ENCODE measurements at places on chromosomes 4 and X. TPM values are rescaled to one million over a fixed set of nuclear protein-coding genes. Genes with fewer than 3 reads are reported as not detected.

GRCh38 chr4:78796526-78796925 is 20.4 kb downstream of the BMP2K start:
- no peak for ATAC-seq

DNA sequence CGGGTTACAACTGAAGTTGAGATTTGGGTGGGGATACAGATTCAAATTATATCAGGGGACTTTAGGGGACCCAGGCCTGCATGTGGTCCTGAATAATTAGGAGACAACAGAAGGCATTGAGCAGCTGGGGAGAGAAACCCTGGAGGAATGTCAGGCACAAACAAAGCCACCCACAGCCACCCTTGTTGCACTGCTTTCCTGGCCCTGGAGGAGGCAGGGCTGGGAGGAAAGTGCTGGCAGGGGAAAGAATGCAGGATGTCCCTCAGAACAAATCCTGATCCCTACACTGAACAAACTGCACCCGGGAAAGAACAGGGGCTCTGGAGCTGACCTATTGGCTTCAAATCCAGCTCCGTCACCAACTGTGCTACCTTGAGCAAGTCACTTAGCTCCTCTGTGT is 214.1 kb upstream of the ATP6AP2 start:
- ATAC-seq, result no peak

- ATAC-seq, result no peak
These were observed 315.2 kb downstream of the PCDH10 start for GRCh38 chr4:133464311-133464710.

DNA sequence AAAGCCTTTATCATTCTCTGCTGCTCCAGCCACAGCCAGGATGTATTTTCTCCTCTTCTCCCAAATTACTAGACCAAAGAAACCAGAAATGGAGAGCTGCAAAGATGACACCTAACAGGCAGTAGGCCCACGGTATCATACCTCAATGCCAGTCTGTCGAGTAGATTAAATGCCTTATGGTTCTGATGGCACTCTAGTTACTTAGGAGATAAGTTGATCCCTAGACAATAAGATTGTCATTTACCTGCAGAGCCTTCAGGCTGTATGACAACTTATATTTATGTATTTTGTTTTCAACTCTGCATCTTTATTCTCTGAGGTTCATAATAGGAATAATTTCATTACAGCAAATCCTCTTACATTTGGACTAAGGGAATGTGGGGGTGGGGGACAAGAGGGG is 262.1 kb downstream of the LDB2 start:
- no peak for ATAC-seq

- ATAC-seq, result no peak
These were observed 122.4 kb upstream of the ACSL4 start for GRCh38 chrX:109855501-109855900.

- no peak for ATAC-seq
These were observed 92.9 kb downstream of the ATP10D start for GRCh38 chr4:47577779-47578553.

DNA sequence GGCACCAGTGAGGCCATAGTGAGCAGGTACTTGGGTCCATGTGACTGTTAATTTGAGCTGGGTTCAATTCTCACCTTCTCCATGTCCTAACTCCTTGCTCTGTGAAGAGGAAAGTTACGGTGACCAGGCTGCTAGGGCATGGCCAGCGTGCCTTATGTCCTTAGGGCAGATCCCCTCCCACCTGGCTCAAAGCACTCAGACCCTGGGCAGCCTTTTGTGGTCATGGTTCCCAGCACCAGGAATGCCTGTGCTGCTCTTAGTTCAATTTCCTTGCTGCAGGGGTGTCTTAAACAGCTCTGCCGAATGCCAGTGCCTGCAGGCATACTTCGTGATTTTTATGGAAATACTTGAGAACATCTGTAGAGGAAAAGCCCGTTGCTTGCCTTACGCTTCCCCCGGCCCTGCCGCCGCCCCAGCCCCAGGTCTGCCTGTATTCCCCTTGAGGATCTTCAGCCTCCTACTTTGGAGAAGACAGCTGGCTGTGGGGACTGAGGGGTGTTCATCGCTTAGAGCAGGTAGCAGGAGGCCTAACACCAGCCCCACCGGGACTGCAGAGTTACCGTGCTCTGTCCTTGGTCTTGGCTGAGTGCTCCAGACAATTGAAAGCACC is 3.1 kb upstream of the CDK16 start:
- no peak for ATAC-seq

DNA sequence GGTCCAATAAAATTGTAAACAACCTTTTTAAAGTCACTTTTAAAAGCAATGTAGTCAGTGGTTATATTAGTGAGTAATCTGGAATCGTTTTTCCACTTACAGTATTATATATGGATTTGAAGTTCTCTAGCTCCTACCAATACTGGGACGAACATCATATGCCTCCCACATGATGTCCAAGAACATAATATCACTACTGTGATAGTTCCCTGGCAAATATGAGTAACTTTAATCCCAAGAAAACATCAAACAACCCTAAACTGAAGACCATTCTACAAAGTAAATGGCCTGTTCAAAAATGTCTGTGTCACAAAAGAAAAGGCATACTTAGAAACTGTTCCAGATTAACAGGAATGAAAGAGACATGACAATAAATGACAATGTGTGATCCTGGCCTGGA is 53.6 kb upstream of the FGFBP2 start:
- no peak for ATAC-seq

DNA sequence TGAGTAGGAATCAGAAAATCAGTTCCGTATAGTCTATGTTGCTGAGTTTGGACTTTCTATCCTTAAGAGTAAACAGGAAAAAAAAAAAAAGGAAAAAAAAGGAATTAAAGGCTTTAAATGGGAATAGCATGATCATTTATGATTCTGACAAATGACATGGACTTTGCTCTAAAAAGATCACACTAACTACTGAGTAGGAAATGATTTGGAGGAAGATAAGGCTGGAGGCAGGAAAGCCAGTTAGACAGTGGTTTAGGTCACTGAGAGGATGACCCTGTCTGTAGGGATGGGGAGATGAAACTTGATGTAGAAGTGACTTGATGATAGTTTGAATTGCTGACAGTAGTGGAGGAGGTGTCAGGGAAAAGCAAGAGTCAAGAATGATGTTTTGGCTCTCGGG is 9.2 kb upstream of the JADE1 start:
- no peak for ATAC-seq

DNA sequence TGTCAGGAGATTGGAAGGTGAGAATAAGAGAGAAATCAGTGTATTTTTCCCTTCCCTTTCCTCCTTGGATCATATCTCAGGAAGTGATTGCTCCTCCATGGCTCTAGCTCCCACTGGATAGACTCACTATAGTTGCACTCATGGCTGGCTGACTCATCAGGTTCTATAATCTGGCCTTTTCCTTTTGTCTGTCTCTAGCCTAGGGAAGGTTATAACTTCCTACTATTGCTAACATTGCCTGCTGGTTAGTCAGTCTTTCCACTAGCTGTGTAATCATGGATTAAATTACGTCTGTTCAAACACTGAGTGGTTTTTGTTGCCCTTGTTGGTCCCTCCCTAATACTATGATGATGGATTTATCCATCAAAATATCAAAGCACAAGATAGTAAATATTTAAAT is 195.5 kb upstream of the VEGFC start:
- ATAC-seq, result no peak

- ATAC-seq, result peak; percentile 18
These were observed 23.9 kb upstream of the MSN start for GRCh38 chrX:65643531-65644052.

- no peak for ATAC-seq
These were observed 94.6 kb upstream of the GALNT7 start for GRCh38 chr4:173073939-173074500.

- ATAC-seq, result no peak
These were observed 10.6 kb upstream of the KDM5C start for GRCh38 chrX:53235566-53235965.

DNA sequence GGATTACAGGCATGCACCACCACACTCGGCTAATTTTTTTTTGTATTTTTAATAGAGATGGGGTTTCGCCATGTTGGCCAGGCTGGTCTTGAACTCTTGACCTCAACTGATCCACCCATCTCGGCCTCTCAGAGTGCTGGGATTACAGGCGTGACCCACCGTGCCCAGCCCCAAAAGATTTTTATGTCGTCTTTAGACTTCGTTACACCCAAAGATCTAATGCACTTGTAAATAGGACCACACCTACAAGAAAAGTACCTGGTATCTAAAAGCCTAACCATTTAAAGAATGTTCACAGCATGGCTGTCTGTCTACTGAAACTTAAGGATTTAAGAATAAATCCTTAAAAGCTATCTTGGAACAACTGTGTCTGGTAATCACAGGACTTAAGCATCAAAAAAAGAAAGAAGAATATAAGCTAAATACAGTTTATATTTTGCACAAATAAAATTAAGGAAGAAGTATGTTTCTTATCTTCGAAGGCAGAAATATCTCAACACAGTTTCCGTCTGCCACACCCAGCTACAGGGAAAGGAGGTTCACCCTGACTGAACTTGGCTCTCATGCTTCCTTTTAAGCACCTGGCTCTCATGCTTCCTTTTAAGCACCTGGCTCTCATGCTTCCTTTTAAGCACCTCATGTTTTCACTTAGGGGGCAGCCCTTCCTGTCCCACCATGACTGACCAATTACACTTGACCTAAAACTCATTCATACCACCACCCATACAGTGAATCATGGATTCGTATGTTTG is 92.0 kb upstream of the STS start:
- no peak for ATAC-seq

GRCh38 chrX:45068569-45068968 is 132.1 kb downstream of the DIPK2B start:
- peak; percentile 57 for ATAC-seq

GRCh38 chr4:106353786-106354185 is 14.8 kb downstream of the GIMD1 start:
- no peak for ATAC-seq

DNA sequence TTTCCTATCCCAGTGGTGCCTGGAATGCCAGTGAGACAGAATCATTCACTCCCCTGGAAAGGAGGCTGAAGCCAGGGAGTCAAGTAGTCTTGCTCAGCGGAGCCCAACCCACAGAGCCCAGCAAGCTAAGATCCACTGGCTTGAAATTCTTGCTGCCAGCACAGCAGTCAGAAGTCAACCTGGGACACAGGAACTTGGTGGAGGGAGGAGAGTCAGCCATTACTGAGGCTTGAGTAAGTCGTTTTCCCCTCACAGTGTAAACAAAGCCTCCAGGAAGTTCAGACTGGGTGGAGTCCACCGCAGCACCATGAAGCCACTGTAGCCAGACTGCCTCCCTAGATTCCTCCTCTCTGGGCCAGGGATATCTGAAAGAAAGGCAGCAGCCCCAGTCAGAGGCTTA is 283.2 kb upstream of the CPEB2 start:
- ATAC-seq, result no peak

GRCh38 chrX:40474205-40474626 is 106.6 kb upstream of the ATP6AP2 start:
- ATAC-seq, result no peak

DNA sequence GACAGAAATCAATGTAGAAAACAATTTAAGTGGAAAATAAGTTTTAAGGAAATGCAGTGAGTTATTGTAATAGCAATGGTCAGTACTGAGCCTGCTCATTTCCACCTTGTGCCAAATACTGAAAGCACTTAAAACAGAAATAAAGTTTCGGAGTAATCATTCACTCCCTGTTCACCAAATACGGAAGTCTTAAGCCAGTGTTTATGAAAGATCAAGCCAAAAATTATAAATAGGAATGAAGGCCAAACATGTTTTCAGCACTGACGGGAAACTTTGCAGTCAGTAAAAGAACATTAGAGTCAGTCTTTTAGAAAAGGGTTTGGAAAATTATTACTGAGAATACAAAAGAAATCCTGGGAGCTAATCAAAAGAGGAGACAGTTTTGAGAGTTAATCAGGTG is 178.6 kb downstream of the DMD start:
- no peak for ATAC-seq

GRCh38 chr4:184282251-184282713 is 64.6 kb upstream of the ENPP6 start:
- peak; percentile 73 for ATAC-seq

DNA sequence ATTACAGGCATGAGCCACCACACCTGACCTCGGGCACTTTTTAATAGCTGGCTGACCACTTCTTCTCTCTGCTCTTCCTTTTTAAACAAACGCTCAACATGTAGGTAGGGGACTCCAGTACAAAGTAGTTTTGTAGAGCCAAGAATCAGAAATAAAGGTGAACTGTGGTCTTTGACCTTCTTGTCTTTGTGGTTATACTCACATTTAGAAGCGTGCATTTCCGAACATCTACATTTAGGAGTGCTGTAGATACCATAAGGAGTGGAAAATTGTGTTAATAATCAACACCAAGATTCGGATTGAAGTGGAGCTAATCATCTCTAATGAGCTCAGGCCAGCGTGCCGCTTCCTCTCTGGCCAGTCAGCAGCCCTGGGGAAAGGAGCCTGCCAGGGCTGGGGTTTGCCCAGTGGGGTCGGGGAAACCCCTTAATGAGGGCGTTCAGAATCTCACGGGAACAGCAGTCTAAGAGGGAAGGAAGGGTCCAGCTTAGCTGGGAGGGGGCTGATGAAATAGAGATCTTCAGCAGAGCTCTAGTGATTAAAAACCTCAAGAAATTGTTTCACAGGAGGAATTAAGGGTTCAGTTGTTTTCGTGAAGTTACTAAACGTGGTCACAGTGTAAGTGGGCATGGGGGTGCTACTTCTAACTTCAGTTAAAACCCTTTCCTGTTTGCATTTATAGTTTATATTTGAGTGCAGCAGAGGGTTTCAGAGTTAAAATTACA is 81.2 kb downstream of the GAB1 start:
- ATAC-seq, result no peak

- ATAC-seq, result no peak
These were observed 1.1 kb downstream of the HCFC1 start for GRCh38 chrX:153970357-153971123.

DNA sequence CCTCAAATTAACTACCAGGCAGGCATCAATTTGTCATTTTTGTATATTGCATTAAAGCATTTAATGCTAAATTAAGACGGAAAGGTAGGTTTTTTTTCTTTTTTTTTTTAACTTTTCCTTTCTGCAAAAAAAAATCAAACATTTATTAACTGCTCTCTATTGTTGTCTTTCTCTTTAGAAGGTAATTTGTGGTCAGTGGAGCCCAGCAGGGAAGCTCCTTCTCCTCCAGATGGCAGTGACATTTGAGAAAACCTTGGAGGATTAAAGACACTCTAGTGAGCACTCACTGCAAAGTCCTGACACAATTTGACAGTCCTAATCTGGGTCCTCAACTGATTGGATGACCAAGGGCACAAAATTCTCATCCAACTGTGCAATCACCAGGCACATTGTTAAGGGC is 102.4 kb downstream of the SLIT2 start:
- ATAC-seq, result no peak

- ATAC-seq, result no peak
These were observed 1653.6 kb upstream of the TENM3 start for GRCh38 chr4:180589575-180589974.

GRCh38 chr4:13992975-13993520 is 365.5 kb upstream of the BOD1L1 start:
- no peak for ATAC-seq

SPANXN4 gene
- not detected for total RNA-seq

CCDC110 gene
- 1.2 TPM for total RNA-seq

GPR34 gene
- total RNA-seq, result 0.15 TPM

EDA gene
- 6.5 TPM for total RNA-seq

LRP2BP gene
- 1.2 TPM for total RNA-seq

MSL3 gene
- 36.4 TPM for total RNA-seq

FRG1 gene
- total RNA-seq, result 36.2 TPM

NPY1R gene
- total RNA-seq, result not detected

SMIM31 gene
- total RNA-seq, result not detected

RIBC1 gene
- total RNA-seq, result 0.74 TPM

TCP11X2 gene
- total RNA-seq, result not detected

GAGE12F gene
- total RNA-seq, result not detected

PAGE1 gene
- not detected for total RNA-seq

FAT1 gene
- total RNA-seq, result not detected

SH3BGRL gene
- total RNA-seq, result 46.0 TPM

PNMA6F gene
- not detected for total RNA-seq

NPY5R gene
- not detected for total RNA-seq

FGF2 gene
- total RNA-seq, result 0.32 TPM
